ENCODE measurements at places on chromosomes 5 and 9.

GRCh38 chr9:130421802-130422276, 22.9 kb upstream of the ASS1 start:
- DNase-seq: peak; percentile 88

- peak; percentile 69 for DNase-seq
Measured at GRCh38 chr9:127194881-127195713, 69.5 kb upstream of the GARNL3 start.

- peak; percentile 66 for DNase-seq
Measured at GRCh38 chr5:168302785-168303184, 11.3 kb downstream of the WWC1 start.

- no peak for DNase-seq
Measured at GRCh38 chr9:76445976-76446375, 13.0 kb upstream of the GCNT1 start.

DNA sequence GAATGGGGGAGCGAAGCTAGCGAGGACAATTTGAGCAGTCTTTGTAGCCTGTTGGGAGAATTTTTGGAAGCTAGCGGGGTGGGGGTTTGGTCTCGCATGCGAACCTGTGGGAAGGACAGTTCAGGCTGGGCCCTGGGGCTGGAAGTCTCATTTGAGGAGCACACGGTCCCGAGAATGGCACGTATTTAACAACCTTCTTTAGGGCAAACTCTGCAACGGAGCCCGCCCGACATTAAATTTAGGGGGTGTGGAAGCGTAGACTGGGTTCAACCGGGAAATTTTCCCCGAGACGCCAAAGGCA, 35.2 kb upstream of the NFIB start:
- DNase-seq: no peak

- DNase-seq: no peak
Measured at GRCh38 chr9:114375386-114376175, 12.2 kb downstream of the AKNA start.

GRCh38 chr9:105693435-105694189, 729 bp upstream of the TMEM38B start:
- DNase-seq: peak; percentile 5

- DNase-seq: no peak
Measured at GRCh38 chr5:387491-388265, 55.3 kb upstream of the EXOC3 start.

DNA sequence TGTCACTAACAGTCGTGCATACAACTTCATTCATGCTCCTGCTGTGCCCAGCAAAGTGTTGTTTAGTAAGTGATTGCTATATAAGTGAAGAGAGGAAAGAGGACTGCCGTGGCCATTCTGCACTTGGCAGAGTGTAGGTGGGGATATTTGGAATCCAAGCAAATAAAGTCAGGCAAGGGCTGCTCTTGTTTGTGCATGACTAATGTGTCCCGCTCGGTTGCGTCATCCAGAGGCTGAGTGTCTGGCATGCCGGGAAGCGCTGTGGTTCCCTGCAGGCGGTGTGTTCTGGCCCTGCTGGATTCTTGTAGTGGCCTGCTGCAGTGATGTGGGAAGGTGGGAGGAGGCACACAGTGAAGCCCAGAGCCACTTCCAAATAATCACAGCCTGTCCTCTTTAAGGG, 136.9 kb upstream of the ANKH start:
- peak; percentile 97 for DNase-seq

GRCh38 chr5:126954981-126955380, 75.4 kb downstream of the MARCHF3 start:
- no peak for DNase-seq

DNA sequence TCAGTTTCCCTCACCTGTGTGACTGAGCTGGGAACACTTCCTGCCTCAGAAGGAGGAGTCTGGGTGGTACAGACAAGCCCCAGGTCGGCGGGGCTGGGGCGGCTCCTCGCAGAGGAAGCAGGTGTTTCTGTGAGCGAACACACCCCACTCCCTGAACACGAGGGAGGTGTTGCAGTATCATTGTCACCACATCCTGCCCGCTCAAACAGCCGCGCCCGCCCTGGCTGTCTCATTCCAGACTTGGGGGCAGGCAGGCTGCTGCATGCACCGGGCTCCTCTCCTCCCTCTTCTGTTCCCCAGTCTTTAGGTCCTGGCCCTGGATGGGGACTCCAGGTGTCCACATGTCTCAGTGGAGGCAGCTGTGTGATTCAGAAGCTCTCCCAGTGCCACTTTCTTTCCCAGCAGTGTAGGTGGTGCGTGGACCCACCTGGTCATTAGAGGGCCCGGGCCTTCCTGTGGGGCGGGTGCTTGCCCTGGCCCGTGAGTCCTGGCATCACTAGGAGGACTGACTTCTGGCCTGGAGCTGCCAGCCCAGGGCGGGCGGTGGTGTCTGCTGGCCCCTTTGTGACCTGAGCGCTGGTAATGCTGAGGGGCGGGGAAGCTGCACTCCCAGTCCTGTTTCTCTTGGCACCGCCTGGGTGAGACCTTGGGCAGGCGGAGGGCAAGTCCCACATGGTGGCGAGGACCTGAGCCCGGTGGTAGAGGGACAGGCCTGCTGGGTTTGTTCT, 18.3 kb upstream of the PHYHD1 start:
- DNase-seq: no peak

- no peak for DNase-seq
Measured at GRCh38 chr5:58544195-58544594, 38.7 kb upstream of the RAB3C start.

All from EL (cell line).